ENCODE measurements at places on chromosomes 5 and 9.

GRCh38 chr9:98971168-98971914, 27.6 kb downstream of the COL15A1 start:
- no peak for DNase-seq

DNA sequence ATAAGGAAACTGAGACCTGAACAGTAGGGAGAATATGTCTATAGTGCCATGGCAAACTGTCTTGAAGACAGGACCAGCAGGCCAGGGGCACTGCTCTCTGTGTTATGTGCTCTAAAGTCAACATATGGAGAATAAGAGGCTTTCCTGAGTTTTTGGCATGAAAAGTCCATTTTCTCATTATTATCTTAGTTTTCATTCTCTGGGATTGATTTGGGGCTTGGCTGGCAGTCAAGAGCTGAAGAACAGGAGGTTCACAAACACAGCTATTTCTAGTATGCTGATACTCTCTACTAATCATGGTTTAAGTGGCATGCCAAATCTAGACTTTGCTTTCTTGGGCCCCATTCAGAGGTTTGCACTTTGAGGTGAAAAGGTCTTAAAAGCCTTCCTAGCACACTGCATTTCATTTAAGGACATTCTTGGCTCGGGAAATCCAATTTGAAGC, 404.4 kb downstream of the ZNF608 start:
- DNase-seq = no peak

- DNase-seq = no peak
Observed at GRCh38 chr5:95806687-95807086, 15.8 kb downstream of the GLRX start.

GRCh38 chr9:105037139-105037538, 109.2 kb upstream of the ABCA1 start:
- no peak for DNase-seq

DNA sequence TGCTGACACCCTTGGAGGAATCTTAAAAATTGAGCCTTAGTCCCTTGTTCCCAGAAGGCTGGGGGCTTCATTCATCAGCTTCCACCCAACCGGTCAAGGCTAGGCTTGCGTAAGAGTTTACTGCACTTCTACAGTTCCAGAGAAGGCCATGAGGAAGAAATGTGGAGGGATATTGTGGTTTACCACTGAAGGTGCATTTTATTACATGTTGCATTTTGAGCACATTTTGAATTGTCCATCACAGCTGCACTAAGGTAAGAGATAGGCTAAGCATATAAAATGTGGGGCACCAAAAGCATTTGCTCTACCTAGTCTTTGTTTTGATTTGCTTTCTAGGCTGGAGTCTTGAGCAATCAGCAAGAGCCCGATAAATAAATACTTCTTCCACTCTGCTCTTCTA, 167.1 kb upstream of the PAPPA start:
- no peak for DNase-seq

DNA sequence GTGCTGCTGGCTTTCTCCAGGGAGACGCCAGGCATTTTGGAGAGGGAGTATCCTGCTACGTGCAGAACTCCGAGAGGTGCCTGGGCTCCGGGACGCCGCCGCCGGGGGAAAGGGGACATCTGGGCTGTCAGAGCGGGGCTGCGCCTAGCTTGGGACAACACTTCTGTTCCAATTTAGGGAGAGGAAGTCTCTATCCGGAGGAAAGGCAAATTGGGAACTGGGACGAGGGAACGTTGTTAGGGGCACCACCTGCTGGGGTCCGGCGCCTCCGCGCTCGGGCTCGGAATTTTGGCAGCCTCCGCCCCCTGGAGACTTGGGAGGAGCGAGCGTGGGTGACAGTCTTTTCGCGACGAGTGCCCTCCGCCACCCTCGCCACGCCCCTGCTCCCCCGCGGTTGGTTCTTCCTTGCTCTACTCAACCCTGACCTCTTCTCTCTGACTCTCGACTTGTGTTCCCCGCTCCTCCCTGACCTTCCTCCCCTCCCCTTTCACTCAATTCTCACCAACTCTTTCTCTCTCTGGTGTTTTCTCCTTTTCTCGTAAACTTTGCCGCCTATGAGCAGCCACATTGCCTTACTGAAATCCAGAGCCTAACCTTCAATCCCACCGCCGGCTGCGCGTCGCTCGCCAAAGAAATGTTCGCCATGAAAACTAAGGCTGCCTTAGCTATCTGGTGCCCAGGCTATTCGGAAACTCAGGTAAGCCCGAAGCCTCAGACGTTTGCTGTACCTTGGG, 1.6 kb downstream of the TSLP start:
- peak; percentile 48 for DNase-seq

DNA sequence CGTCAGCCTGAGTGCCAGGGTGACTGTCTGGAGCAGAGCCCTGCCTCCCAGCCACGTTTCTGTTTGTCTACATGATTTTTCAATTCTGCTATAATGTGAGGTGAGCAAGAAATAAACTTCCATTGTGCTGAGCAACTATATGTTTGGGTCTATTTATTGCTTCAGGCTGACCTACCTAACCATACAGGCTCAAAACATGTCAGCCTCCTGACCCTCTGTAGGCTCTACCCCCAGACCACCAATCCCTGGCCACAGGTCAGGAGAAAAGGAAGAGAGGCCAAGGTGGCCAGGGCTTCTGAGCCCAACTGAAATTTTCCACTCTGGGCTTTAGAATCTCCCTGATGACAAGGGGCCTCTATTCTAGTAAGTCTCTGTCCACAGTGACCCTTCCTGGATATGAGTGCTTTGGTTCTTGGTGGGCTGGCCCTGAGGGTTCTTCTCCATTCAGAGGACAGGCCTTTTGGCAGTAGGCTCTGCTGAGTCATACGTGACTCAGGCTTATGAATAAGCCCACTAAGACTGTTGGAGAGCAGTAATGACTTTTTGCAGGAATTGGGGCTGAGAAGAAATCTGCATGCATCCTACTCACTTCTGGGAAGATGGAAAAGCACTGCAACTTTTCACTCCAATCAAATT, 117.2 kb upstream of the TBCA start:
- DNase-seq = no peak

- no peak for DNase-seq
Observed at GRCh38 chr9:109906766-109907382, 126.9 kb downstream of the PALM2AKAP2 start.

DNA sequence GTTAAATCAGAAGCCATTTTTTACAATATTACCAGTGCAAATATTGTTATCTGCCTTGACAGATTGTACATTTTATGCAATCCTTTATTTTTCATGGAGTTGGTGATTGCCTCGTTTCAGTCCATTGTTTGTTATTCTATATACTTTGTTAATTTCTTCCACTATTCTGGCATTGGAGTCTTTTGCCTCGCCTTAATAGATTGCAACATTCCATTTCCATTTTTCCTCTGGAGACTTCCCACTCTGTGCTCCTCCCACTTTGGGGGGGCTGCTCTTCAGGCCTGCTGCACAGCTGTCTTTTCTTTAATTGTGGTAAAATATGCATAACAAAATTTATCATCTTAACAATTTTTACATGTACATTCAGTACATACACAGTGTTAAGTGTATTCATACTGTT, 4.4 kb upstream of the DCAF10 start:
- DNase-seq = no peak

DNA sequence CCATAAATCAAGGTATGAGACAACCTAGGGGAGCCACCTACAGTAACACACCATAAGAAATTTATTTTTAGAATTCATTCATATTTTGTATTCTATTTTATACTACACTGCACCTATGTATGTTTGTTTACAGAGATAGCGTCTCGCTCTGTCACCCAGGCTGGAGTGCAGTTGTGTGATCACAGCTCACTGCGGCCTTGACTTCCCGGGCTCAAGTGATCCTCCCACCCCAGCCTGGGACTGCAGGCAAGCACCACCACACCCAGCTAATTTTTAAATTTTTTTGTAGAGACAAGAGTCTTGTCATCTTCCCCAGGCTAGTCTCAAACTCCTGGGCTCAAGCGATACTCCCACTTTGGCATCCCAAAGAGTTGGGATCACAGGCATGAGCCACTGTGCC, 25.4 kb downstream of the MAPKAP1 start:
- no peak for DNase-seq

GRCh38 chr5:79795764-79796398, 106.2 kb downstream of the CMYA5 start:
- no peak for DNase-seq

DNA sequence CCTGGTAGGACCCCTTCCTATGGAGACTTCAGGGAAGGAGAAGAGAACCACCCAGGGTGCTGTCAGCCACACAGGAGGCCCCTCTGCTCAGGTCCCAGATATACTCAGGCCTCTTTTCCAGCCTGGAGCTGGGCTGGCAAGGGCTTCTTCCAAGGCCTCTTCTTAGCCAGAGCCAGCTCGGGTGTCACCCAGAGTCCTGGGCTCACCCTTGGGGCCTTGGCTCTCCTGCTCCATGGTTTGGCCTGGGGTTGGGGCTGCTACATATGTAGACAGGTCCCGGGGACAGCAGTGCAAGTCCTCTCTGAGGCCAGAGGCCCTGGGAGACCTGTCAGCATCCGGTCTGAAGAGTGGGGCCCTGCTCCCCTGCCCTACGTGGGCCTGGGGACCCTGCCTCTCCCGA, 22.8 kb downstream of the PAEP start:
- DNase-seq = no peak

- no peak for DNase-seq
Observed at GRCh38 chr5:119274030-119274766, 81.6 kb upstream of the TNFAIP8 start.

- no peak for DNase-seq
Observed at GRCh38 chr5:95770830-95771708, 39.9 kb downstream of the RHOBTB3 start.

DNA sequence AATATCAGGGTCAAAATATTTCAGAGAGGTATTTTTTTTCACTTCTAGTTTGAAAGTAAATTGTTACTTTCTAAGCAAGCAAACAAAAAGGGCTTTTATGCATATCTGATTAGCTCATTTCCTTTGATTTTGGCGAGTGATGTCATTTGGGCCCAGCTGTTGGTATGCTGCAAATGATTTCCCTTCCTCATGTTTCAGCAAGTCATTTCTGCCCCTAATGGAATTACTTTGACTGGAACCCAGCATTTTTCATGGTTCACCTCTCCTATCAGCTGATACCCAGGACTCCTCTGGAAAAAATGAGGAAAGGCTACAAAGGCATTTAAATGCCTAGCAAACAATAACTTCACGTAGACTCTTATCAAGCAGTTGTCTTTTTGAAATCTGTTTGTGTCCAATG, 500.6 kb downstream of the EBF1 start:
- no peak for DNase-seq

DNA sequence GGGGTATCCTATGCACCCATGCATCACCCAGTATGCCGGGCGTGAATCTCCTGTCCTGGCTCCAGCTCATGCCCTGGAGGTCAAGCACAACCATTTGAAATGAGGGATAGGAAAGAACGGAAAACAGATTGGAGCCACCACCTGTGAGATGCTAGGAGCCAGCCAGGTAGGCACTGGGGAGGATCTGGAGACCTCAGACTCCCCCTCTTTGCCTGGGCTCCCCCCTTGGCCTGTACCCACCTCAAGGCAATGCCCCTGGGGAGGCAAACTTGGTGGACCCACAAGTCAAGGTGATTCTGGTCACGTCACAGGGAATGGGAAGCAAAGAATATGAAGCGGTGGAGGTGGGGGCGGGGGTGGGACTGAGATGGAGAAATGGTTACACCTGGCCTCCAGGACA, 92.6 kb downstream of the PAX5 start:
- DNase-seq = no peak

DNA sequence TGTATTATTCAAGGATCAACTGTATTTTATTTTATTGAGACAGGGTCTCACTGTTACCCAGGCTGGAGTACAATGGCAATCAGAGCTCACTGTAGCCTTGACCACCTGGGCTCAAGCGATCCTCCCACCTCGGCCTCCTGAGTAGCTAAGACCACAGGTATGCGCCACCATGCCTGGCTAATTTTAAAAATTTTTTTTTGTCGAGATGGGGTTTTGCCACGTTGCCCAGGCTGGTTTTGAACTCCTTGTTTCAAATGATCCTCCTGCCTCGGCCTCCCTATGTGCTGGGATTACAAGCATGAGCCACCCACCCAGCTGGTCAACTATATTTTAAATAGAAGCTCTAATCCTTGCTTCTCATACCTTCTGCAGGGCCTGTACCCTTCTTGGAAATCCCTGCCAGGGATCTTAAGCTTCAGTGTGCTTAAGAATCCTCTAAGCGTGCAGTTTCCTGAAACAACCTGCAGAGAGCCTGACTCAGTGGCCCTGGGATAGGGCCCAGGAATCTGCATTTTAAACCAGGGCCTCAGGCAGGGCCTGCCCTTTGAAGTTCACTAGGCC, 2.9 kb downstream of the AKNA start:
- no peak for DNase-seq

- no peak for DNase-seq
Observed at GRCh38 chr9:136808075-136808805, 492 bp downstream of the RABL6 start.

DNA sequence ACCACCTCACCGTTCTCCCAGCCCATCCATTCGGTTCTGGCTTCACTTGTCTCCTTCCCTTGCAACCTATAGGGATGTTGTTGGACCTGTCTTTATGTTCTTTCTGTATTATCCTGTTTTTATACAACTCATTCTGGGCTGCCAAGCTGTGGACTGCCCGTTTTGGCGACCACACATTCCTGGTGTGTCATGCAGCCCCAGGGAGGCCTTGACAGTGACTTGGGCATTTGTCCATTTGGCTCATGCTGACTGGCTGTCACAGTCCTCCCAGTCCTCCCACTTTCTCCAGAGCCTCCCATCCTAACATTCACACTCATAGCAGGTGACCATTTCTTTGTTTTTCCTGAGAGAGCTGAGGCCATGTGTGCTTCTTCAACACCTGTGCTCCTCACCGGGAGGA, 136.4 kb downstream of the SLF1 start:
- DNase-seq = no peak

DNA sequence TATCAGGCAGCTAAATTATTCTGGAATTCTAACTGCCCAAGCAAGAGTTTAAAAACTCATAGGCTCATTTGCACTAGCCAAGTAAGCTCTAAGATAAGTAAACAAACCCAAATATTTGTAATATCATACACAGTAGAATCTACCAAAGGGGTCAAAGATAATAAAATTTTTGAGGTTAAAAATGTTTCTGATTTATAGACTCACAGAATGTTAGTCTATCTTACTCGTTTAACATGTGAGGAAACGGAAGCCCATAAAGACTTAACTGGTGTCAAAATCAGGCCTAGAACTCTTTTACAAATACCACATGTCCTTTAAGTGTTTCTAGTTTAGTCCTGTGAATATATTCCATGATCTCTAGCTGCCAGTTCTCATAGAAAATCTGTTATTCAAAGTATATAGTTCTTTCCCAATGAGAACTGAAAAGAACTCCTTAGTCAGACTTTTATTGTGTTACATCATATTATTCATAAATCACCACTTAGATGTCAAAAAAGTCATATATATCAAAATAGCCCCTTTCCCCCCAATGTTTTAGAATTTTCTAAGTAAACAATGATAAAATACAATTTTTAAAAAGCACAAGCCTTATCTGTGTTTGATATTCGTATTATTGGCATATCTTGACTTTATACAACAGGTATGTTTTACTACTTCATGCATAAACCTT, 13.9 kb downstream of the RAB14 start:
- no peak for DNase-seq
